NCI-H526 (cell line): ENCODE measurements at places on chromosomes 7 and 10.

DNA sequence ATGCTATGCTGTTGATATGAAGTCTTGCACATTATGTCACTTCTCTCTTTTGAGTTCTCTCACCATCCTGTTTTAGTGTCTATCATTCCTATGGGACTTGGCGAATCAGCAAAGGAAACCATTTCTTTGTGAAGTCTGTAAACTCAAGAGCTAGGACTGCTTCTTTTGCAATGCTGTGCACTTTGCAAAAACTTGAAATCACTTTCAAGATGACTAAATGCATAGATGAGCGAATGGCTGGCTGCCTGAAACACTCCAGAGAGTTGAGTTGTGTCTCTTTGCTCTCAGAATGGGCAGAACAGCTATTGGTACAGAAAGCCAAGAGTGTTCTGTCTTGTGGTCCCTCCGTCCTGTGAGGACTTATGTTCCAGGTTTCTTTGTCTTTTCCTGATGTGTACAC lies 18.3 kb upstream of the ELMO1 start:
- no peak for DNase-seq

GRCh38 chr7:110568932-110569331 lies 522.0 kb upstream of the LRRN3 start:
- DNase-seq: no peak

- no peak for DNase-seq
Measured at GRCh38 chr10:98301664-98302319, 33.8 kb upstream of the LOXL4 start.

DNA sequence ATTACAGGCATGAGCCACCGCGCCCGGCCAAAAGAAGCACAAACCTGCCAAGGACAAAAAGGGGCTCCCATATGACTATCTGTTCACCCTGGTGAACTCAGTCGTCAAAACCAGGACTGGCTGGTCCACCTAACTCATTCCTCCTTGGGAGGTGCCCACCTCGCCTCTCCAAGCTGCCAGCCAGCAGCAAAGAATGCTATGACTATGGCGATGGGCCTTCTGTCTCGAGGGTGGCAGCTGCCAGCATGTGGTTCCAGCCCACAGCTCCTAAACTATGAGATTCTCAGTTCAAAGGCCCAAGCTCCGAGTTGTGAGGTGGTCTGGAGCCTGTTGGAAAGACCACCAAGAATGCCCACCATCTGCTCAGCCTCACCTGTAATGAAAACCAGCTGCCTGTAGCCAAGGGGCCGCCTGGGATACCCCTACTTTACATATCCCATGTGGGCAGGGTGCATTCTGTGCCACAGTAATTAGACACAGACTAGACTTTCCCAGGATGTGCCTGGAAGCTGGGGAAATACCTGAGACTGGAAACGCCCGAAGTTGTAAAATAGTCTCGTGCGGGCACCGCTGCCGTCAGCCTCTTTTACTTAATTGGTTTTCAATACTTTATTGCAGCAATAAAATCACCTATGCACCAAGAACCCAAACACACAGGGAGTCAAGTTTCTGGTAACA lies 71.1 kb downstream of the ZRANB1 start:
- DNase-seq: peak; percentile 18

DNA sequence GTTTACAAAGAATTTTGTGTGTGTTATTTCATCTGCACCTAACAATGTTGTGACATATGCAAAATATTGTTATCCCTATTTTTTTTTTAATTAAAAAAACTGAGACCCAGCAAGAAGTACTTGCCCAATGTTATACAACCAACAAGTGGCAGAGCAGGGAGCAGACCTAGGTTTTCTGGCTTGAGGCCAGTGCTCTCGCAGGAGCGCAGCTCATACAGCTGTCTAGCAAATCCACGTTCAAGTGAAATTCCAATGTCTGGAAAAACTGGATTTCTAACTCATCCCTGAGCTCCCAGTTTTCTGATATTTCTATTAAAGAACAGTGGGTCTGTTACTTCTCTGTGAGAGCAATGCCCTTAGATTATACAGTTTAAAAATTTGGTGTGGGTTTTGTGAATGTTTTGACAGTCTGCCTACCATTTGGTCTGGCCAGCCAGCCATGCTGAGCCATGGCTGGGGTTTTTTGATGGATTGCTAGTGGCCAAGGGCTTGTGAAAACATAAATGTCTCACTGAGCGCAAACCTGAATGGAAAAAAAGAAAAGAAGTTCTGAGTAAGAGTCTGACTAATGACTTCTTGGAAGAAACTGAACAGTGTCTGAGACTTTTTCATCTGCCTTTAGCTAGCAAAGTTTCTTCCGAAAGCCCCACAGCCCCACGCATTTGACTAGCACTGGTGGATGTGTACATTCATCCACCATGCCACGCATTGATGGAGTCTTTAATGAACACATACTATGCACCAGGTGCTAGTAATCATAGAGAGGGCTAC lies 15.4 kb upstream of the PRF1 start:
- DNase-seq: no peak

DNA sequence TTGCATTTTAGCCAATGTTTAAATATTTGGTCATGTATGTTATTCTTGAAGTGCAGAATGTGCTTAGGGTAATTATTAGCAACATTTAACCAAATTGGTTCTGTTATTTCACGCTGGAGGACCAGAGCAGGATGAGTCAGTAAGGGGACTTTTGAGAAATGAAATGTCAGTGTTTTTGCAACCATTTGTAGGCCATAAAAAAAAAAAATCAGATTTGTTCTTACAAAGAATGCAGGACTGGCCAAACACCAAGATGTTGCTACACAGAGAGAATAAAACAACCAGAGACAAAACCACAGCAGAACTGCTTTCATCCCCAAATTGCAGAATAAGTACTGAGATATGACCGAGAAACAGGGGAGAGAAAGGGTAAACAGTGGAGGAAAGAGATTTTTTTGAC lies 62.1 kb downstream of the TPST1 start:
- DNase-seq: no peak

DNA sequence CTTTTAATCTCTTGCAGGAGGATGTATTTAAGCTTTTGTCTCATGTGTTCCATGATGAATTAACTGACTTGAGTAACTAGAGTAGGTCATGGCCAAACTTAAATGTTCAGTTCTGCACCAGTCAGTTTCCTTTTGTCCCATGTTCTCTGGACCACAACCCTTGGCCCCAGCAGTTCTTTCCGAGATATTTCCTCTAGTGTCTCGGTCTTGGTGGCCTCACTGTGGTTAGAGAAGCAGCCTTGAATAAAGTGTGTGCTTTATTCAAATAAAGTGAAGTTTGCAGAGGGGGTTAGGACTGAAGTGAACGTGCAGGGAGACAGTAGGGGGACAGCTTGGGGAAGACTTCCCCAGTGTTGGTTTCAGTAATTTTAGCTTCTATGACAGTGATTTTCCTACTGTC lies 9.3 kb downstream of the ZNF212 start:
- no peak for DNase-seq

DNA sequence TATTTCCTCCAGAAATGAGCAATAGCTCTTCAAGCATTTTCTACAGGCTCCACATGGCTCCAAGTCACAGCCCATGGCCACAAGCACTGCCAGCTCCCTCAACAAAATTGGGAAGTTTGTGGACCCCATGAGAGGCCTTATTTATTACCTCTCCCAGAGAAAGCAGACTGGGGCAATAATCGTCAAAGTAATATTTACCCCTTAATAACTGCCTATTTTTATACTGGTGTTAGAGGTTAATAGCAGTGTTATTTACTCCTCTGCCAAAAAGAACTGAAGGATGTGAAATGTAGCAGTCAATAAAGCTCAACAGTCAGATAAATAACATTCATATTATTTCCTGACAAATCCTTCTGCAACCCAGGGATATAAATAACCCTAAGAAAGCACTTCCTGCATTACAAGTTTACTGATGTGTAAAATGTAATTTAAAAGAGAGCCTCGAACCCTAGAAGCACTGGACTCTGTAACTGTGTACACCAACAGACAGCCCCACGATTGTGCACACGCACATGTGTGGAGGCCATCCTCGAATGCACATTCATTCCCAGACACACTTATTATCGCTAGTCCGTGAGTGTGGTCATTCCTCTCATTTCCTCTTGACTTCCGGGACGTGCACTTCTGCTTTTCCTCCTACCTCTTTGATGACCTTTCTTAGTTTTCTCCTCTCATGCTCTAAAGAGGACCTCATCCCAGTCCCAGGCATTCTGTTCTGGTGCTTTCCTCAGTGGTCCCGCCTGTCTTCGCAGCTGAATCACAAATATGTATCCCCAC lies 157.4 kb downstream of the EVX1 start:
- DNase-seq: no peak

DNA sequence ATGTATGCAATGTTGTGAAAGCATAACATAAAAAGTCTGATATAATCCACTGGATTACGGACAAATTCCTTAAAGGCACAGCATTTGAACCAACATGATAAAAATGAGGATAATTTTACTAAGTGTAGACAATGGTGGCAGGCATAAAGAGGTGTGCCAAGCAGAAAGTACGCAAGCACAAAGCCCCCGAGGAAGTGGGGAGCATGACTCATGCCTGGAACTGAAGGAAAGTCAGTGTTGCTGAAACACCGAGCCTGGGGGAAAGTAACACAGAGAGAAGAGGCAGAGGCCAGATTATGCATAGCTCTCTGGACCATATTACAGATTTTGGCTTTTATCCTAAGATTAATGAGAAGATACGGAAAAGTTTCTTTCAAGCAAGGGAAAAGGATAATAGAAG lies 490.0 kb upstream of the PHF14 start:
- DNase-seq: no peak
